ENCODE measurements at places on chromosomes 1 and 21. TPM values are rescaled to one million over a fixed set of nuclear protein-coding genes. Genes with fewer than 3 reads are reported as not detected.

AGT gene
- not detected for total RNA-seq

MUL1 gene
- total RNA-seq: 35.2 TPM

HES3 gene
- total RNA-seq: not detected

KMO gene
- total RNA-seq: not detected

SLC25A34 gene
- total RNA-seq: 0.53 TPM

OLFML3 gene
- 8.6 TPM for total RNA-seq

ANGPTL1 gene
- total RNA-seq: not detected

DISP1 gene
- 1.6 TPM for total RNA-seq

KCNJ15 gene
- total RNA-seq: 3.0 TPM

Data from glomerular endothelial cell (primary cell).